ENCODE measurements at places on chromosomes 3 and 15.

- DNase-seq, result peak; percentile 17
- H3K27ac ChIP-seq, result no peak overlapping the region
- no peak overlapping the region for H3K4me3 ChIP-seq
- no peaks in the 10 kb centered on the region for H3K36me3 ChIP-seq
- no peaks in the 10 kb centered on the region for H3K27me3 ChIP-seq
Measured at GRCh38 chr15:63896336-63897115, 62.8 kb upstream of the HERC1 start.

DNA sequence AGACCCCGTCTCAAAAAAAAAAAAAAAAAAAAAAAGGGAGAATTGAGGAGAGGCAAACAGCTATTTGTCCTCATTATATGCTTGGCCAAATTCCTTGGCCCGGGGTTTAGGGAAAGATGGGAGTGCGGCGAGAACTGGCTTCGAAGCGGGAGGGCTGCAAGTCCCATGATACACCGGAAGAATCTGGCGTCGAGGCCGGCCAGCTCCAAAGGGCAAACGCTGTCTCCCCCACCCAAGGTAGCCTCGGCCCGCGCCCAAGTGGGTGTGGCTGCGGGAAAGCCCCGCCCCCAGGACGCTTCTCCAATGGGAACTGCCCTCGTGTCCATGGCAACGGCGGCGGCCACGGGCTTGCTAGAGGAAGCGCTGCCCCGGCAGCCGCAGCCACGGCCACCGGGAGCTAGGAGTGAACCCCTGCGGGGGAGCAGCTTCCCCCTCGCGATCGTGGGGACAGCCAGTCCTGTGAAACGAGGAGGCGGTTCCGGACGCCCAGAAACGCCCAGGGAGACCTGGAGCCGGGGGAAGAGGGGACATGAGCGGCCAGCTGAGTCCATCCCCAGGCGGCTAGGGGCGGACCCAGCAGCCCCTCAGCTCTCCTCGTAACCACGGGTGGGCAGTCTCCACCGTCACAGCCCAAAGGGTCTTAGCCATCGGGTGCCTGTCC, at the start of gene TTLL13:
Gene TTLL13 (plus strand): TSS at position 354 of the 661 bp plus-strand sequence. CDS start 1,075 bp downstream, outside the sequence.
- H3K4me3 ChIP-seq, result peak within 1 kb of the TSS; percentile 61
- peak; percentile 66 for DNase-seq
- no peaks in the 10 kb centered on the region for H3K27me3 ChIP-seq

- no peaks in the 10 kb centered on the region for H3K36me3 ChIP-seq
- no peak overlapping the region for H3K4me3 ChIP-seq
- DNase-seq, result no peak
- H3K27ac ChIP-seq, result no peak overlapping the region
- peaks cover 6% of the 10 kb centered on the region for H3K4me1 ChIP-seq
Measured at GRCh38 chr3:14803981-14804834, 14.6 kb upstream of the FGD5 start.

- H3K27ac ChIP-seq, result no peak overlapping the region
- peaks cover 15% of the 10 kb centered on the region for H3K4me1 ChIP-seq
- H3K27me3 ChIP-seq, result peaks cover 13% of the 10 kb centered on the region
- no peak overlapping the region for H3K4me3 ChIP-seq
- H3K36me3 ChIP-seq, result peaks cover 75% of the 10 kb centered on the region
- DNase-seq, result no peak
Measured at GRCh38 chr15:72200395-72201237, 3.0 kb upstream of the GRAMD2A start.

DNA sequence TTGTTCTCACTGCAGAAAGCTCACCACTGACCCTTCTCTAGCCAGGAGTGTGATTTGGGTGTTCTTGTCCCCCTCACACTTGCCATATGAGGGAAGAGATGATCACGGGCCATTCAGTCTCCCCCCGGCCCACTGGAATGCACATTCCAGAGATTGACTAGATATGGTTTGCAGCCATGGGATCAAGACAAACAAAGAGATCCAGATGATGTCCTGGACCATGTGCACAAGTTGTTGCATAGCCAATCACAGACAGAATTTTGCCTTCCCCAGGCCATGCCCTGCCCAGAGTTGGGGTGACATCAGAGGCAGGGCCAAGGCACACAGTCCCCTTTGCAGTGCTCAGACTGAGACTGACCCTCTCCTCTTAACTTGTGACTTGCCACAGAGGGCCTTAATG, 14.8 kb downstream of the MUC13 start:
- H3K4me1 ChIP-seq, result no peaks in the 10 kb centered on the region
- H3K27ac ChIP-seq, result no peak overlapping the region
- no peaks in the 10 kb centered on the region for H3K36me3 ChIP-seq
- DNase-seq, result no peak
- no peaks in the 10 kb centered on the region for H3K27me3 ChIP-seq
- H3K4me3 ChIP-seq, result no peak overlapping the region

DNA sequence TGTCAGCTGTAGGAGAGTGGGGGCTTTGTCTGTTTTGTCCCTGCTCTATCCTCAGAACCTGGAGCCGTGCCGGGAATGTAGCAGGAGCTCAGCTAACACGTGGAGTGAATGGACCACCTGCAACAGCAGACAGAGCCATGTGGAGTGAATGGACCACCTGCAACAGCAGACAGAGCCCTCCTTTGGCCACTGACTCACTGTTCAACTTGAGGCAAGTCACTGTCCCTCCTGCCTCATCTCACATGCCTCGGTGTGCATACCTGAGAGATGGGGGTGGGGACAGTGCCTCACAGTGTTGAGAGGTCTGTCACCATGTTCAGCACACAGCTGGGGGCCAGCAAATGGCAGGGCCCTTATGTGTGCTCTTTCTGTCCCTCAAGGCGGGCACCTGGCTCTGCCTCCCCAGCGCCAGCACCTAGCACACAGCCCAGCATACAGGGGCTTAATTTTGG, 27.9 kb downstream of the FEM1B start:
- H3K27me3 ChIP-seq, result peaks cover 4% of the 10 kb centered on the region
- H3K4me1 ChIP-seq, result peaks cover 8% of the 10 kb centered on the region
- H3K36me3 ChIP-seq, result no peaks in the 10 kb centered on the region

DNA sequence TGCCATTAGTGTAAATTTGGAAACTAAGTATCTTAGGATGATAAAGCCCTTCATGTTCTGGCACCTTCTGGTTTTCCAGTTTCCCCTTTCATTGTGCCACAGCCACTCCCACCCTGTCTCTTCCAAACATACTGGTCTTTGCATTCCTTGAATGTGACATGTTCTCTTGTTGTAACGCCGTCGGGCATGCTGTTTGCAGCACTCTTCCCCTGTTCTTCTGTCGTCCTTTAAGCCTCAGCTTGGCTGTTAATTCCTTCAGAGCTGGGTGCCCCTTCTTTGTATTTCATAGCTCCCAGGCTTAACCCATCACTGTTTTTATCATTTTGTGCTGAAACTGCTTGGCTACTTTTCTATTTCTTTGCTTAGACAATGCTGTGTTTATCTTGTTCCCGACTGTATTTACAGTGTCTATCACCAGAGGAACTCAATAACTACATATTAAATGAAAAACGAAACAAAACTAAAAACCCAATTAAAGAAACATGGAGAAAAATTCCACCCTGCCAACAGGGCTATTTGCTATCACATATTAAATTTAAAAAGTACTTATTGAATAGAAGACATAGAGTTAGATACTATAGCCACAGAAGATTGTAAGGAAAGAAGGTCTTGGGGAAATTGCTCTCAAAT, 95.4 kb upstream of the KCNAB1 start:
- H3K27me3 ChIP-seq, result no peaks in the 10 kb centered on the region
- H3K27ac ChIP-seq, result no peak overlapping the region
- H3K36me3 ChIP-seq, result no peaks in the 10 kb centered on the region

DNA sequence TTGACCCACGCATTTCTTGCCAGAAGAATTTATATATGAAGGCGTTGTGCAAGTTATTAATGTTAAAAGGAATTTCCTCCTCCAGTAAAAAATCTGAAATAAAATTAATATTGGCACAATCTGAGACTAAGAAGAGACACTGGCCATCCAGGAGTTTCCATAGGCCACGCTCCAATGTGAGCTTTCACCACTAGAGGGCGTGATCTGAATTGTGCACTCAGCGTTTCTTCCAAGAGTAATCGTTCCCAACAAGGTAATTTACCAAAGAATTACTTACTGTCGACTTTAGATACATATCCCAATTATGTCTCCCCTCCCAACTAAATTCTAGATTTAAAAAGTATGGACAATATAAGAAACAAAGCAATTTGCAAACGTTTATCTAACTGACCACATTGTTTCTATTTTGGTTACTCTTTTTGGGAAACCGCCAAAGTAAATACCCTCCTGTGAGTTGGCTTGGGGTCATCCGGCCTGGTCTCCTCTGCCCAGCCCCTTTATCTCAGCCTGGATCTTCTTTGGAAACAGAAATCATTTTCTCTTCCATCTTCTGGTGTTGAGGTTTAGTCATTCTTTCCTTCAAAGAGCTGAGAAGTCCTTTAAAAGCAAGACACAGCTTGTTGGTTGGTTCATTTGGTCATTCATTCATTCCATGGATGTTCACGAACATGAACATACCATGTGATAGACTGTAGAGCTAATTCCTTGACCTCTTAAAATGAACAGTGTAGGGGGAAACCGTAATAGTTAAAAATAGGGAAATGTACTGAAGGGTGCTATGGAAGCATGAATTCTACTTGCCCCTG, 26.2 kb downstream of the POLR2M start:
- H3K27ac ChIP-seq, result no peak overlapping the region
- DNase-seq, result peak; percentile 19
- H3K4me1 ChIP-seq, result no peaks in the 10 kb centered on the region
- no peak overlapping the region for H3K4me3 ChIP-seq

DNA sequence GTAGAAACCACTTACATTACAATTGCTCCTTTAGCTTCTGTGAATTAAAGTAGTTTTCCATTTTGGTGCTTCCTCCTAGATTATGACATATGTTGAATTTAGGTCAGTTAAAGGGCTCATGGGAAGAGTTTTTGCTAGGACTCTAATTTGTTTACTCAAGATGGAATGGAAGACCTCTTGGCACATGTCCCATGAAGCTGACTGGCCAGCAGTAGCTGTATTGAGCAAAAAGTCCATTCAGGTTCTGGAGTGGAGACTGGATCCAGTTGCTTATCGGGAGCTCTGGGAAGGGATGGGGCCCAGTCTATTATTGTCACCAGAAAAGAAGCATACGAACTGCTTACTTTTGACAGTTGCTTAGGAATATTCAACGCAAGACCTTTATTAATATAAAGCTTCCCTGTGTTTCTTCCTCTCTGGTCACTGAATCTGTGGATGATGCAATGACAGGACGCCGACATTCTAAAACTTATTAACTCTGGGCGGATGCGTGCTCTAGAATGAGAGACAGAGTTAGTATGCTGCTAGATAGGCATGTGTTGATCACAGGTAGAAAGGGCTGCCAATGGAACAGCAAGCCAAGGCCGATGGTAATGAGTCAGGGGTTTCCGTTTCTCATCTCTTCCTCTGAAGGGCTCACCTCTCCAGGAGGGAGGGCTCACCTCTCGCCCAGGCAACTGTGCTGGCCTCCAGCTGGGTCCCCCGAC, 155.8 kb downstream of the NR1D2 start:
- no peak for DNase-seq
- H3K27ac ChIP-seq, result no peak overlapping the region
- H3K27me3 ChIP-seq, result no peaks in the 10 kb centered on the region
- no peaks in the 10 kb centered on the region for H3K36me3 ChIP-seq

- H3K4me3 ChIP-seq, result no peak overlapping the region
- no peaks in the 10 kb centered on the region for H3K27me3 ChIP-seq
- DNase-seq, result no peak
- H3K27ac ChIP-seq, result no peak overlapping the region
- H3K4me1 ChIP-seq, result no peaks in the 10 kb centered on the region
- no peaks in the 10 kb centered on the region for H3K36me3 ChIP-seq
Measured at GRCh38 chr3:79461129-79461792, 306.5 kb downstream of the ROBO1 start.

DNA sequence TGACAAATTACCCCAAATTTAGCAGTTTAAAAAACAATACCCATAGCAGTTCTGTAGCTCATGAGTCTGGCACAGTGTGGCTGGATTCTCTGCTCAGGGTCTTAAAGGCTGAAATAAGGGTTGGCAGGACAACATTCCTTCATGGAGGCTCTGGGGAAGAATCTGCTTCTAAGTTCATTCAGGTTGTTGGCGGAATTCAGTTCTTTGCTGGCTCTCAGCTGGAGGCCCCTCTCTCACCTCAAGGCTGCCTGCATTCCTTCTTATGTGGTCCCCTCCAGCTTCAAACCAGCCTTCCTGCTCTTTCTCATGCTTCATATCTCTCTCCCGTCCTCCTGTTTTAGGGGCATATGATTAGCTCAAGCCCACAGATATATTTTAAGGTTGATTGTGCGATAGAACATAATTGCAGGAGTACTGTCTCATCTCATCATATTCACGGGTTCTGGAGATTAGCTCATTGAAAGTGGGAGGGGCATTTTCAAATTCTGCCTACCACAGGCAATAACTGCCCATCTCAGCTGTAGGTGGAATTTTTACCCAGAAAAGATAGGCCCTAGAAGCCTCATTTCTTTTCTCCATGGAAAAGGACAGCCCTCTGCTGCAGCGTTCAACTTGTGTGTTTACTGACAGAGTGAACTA, 5.6 kb upstream of the ZBTB47 start:
- H3K4me3 ChIP-seq, result no peak overlapping the region
- H3K4me1 ChIP-seq, result peaks cover 8% of the 10 kb centered on the region
- no peak for DNase-seq
- peaks cover 53% of the 10 kb centered on the region for H3K36me3 ChIP-seq
- H3K27ac ChIP-seq, result no peak overlapping the region

DNA sequence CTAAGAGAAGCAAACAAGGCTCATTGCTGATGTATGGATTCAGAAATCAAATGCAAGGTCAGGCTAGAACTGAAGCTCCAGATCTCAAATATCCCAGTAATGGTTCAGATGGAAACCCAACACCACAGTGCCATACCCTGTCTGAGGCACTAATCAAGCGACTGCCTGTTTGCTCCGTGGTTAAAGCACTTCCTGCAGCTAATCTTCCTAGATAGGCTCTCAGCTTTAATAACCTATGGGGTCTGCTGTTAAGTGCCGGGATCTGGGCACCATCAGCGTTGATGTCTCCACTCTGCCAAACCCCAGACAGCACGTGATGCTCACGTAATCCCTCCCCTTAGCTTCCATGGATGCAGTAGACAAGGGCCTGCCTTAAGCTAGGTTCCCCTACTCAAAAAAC, 262.6 kb downstream of the MECOM start:
- DNase-seq, result no peak
- no peaks in the 10 kb centered on the region for H3K27me3 ChIP-seq
- no peaks in the 10 kb centered on the region for H3K36me3 ChIP-seq
- no peak overlapping the region for H3K4me3 ChIP-seq
- no peak overlapping the region for H3K27ac ChIP-seq

GRCh38 chr3:101216710-101217465, 103.5 kb downstream of the IMPG2 start:
- H3K27me3 ChIP-seq, result no peaks in the 10 kb centered on the region
- H3K27ac ChIP-seq, result no peak overlapping the region
- H3K4me1 ChIP-seq, result no peaks in the 10 kb centered on the region
- H3K4me3 ChIP-seq, result no peak overlapping the region
- H3K36me3 ChIP-seq, result no peaks in the 10 kb centered on the region

GRCh38 chr15:28017423-28017924, 81.6 kb downstream of the OCA2 start:
- no peak for DNase-seq
- no peaks in the 10 kb centered on the region for H3K27me3 ChIP-seq
- H3K4me1 ChIP-seq, result peaks cover 8% of the 10 kb centered on the region
- no peaks in the 10 kb centered on the region for H3K36me3 ChIP-seq

GRCh38 chr3:42613462-42613861, 13.0 kb downstream of the NKTR start:
- no peak overlapping the region for H3K4me3 ChIP-seq
- H3K27me3 ChIP-seq, result no peaks in the 10 kb centered on the region
- H3K36me3 ChIP-seq, result peaks cover 23% of the 10 kb centered on the region
- H3K27ac ChIP-seq, result no peak overlapping the region
- DNase-seq, result no peak
- peaks cover 17% of the 10 kb centered on the region for H3K4me1 ChIP-seq

GRCh38 chr3:113212150-113212843, 940 bp downstream of the BOC start:
- no peak overlapping the region for H3K27ac ChIP-seq
- no peaks in the 10 kb centered on the region for H3K36me3 ChIP-seq
- no peak for DNase-seq
- H3K4me1 ChIP-seq, result peaks cover 7% of the 10 kb centered on the region

Measured in CD4-positive, alpha-beta T cell (primary cell).